ENCODE measurements at places on chromosomes 6 and 20. TPM values are rescaled to one million over a fixed set of nuclear protein-coding genes. Genes with fewer than 3 reads are reported as not detected.

Gene ZSCAN26
- total RNA-seq: 8.4 TPM

Gene DYNLT2
- total RNA-seq: 2.0 TPM

Gene CALHM6
- total RNA-seq: 20.7 TPM

Gene BPIFB6
- total RNA-seq: not detected

Gene MACROD2
- total RNA-seq: not detected

Gene PPARD
- total RNA-seq: 18.0 TPM

Gene FOXC1
- total RNA-seq: not detected

Gene TASP1
- 10.9 TPM for total RNA-seq

Gene HLA-G
- 1.8 TPM for total RNA-seq

Gene KCNQ5
- 15.7 TPM for total RNA-seq

Gene ADNP
- 69.2 TPM for total RNA-seq

Gene OTOR
- not detected for total RNA-seq

Gene RRAGD
- total RNA-seq: 4.5 TPM

Gene NFYA
- 33.7 TPM for total RNA-seq

Gene B3GALT4
- 13.9 TPM for total RNA-seq

Gene OOEP
- 0.84 TPM for total RNA-seq

Gene FRMD1
- total RNA-seq: not detected

Gene TPBG
- not detected for total RNA-seq

Gene CLPSL2
- not detected for total RNA-seq

Gene NOL7
- total RNA-seq: 69.7 TPM

Gene IL17A
- not detected for total RNA-seq

Gene TFAP2C
- total RNA-seq: not detected

Gene RBL1
- total RNA-seq: 52.1 TPM

Gene SLC32A1
- not detected for total RNA-seq

Gene APOM
- total RNA-seq: 3.0 TPM

Gene CRISP2
- not detected for total RNA-seq

Gene SYNDIG1
- not detected for total RNA-seq

Gene STMN3
- total RNA-seq: 27.3 TPM

Gene TXNDC5
- 63.8 TPM for total RNA-seq

Gene OR2J3
- not detected for total RNA-seq

Gene ARHGAP40
- total RNA-seq: not detected

Gene ZSCAN9
- 6.5 TPM for total RNA-seq

Gene TAGAP
- total RNA-seq: 51.2 TPM

Gene MUC22
- total RNA-seq: not detected

Gene CCN6
- not detected for total RNA-seq

Gene SLCO4A1
- total RNA-seq: 58.0 TPM

Measured in T-helper 2 cell treated with Interferon-gamma antibody and Interleukin-4, amounts not matched to agents 100 ng/mL and 5 ng/mL, for 36 hours (primary cell).